ENCODE measurements at places on chromosomes 2 and 18.

- DNase-seq: no peak
Observed at GRCh38 chr18:57710226-57710625, 88.6 kb upstream of the NARS1 start.

- DNase-seq: no peak
Observed at GRCh38 chr18:36597636-36598035, 231.2 kb downstream of the TPGS2 start.

- DNase-seq: no peak
Observed at GRCh38 chr2:8534729-8535468, 147.0 kb upstream of the ID2 start.

DNA sequence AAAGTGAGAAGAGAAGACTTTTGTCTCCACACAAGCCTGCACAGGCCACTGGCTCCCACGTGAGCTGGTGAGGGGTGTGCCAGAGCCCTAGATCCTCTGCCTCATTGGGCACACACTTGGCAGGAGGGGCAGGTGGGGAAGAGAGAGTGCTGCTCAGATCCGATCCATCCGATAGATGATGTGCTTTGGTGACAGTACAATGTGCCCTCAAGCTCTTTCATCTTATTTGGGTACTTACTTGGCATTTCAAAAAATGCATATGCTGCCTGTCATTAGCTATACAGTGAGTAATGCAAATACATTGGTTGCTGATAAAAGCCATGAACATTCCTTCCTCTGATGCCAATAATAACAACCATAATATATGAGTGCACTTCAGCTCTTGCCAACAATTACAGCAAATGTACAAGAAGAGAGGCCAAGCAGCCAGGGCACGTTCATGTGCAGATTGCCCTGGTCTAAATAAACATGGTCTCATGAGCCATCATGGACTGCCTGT, 255.3 kb downstream of the VAPA start:
- DNase-seq: peak; percentile 5

DNA sequence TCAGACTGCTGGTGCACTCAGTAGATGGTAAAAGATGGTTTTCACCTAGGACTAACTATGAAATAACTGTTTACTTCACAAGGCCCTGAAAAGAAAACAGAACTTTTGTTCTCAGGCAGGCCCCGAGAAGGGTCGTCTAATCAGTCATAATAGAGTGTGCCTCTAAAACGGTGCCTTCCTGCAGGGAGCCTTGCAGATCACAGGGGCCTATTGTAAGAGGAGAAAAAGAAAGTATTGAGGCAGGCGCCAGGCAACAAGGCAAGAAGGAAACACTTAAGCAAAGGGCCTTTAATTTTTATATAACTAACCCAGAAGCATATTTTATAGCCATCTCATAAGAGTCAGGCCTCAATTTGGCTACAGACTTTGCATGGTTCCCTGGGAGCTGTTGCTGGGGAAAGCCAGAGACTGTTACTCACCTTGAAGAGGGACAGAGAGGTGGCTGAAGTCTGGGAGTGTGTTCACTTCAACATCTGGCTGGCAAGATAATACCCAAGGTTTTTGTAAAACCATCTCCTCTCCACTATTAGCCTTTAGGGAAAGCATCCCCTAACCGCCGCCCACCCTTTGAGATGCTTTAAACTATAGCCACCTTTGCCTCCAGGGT, 117.1 kb downstream of the PRPF40A start:
- no peak for DNase-seq
